Memory B cell (primary cell): ENCODE measurements at places on chromosomes 7 and 10.
A peak's percentile ranks its signal among the peaks of the same experiment; 100 is the strongest.

GRCh38 chr10:72087392-72087968 lies 871 bp downstream of the SPOCK2 start:
- peak; percentile 51 for DNase-seq

DNA sequence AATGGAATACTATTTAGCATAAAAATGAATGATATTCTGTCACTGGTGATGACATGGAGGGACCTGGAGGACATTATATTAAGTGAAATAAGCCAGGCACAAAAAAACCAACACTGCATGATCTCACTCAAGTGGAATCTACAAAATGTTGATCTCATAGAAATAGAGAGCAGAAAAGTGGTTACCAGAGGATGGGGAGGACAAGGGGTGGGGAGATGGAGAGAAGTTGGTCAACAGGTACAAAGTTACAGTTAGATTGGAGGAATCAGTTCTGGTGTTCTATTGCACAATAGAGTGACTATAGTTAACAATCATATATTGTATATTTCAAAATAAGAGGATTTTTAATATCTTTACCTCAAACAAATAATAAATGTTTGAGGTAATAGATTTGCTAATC lies 24.7 kb upstream of the SLC18A3 start:
- no peak for DNase-seq

GRCh38 chr7:26071622-26072456 lies 80.2 kb upstream of the NFE2L3 start:
- DNase-seq = no peak

DNA sequence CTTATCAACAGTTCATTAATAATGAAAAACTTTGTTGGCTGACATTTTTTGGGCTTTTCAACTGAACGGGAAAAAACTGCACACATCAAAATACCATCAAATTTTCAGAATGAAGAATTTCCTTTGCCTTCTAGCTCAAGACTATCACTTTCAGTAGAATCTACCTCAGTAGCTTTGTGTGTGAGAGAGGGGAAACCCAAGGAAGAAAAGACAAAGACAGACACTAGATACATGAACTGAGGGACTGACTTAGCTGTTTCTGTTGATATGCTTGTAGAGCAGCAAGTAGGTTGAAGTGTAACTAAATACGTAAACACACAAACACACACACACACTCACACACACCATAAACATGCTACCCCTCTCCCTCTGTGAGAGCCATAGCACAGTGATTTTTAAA lies 257.1 kb downstream of the CDK14 start:
- no peak for DNase-seq

DNA sequence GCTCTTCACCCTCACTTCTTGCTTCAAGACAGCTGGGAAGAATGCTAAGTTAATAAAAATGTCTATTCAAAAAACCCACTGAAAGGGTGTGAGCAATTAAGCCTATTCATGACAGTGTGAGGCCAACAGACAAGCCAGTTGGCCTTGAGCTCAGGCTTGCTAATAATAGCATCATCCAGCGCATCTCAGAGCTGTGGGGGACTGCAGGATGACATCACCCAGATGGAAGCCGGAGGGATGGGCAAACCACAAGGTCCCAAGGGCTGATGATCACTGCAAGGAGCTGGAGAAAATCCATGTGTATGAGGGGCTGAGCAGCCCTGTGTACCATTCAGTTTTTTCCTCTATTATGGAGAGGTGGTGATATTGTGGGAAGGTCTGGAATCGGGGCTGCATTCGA lies 770.4 kb downstream of the TNS3 start:
- DNase-seq = no peak

DNA sequence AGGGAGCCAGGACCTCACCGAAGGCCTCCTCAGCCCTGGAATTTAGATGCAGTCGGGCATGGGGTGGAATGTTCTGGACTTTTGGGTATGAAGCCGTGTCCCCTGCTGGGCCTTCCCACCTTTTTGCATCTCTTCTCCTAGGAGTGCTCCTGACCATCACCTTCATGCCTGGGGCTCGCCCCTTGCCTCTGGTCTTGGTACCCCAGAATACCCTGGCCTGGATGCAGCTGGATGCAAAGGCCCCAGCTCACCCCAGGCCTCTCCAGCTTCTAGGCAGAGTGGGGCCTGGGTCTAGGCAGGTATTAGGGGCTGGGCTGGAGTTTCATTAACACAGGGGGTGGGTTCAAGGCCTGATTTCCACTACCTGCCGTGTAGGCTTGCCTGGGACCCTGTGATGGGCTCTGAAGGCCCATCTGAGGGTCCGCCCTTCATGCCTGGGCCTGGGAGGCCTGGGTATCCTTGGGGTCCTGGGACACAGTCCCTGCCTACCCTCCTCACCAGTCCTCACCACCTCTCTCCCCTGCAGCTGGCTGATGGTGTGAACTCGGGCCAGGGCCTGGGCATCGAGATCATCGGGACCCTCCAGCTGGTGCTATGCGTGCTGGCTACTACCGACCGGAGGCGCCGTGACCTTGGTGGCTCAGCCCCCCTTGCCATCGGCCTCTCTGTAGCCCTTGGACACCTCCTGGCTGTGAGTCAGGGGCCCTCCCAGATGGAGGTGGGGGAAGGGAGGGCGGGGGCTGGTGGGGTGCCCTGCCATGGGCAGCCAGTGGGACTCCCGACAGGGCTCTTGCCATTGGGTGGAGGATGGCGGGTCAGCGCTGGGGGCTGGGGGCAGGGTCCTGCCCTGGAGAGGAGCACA lies 10.1 kb downstream of the AQP1 start:
- no peak for DNase-seq
